Stimulated activated CD8-positive, alpha-beta memory T cell treated with anti-CD3 and anti-CD28 coated beads, Interleukin-12 subunit alpha, Interleukin-12 subunit beta, amount 100 ng/mL, for 4 hours (primary cell): ENCODE measurements at places on chromosomes 5 and 9.

- DNase-seq = no peak
Measured at GRCh38 chr5:118776755-118777154, 211.6 kb downstream of the DTWD2 start.

- no peak for DNase-seq
Measured at GRCh38 chr5:122315521-122315920, 3.5 kb downstream of the SNCAIP start.

GRCh38 chr9:2291980-2292704, 277.0 kb downstream of the SMARCA2 start:
- DNase-seq = no peak

DNA sequence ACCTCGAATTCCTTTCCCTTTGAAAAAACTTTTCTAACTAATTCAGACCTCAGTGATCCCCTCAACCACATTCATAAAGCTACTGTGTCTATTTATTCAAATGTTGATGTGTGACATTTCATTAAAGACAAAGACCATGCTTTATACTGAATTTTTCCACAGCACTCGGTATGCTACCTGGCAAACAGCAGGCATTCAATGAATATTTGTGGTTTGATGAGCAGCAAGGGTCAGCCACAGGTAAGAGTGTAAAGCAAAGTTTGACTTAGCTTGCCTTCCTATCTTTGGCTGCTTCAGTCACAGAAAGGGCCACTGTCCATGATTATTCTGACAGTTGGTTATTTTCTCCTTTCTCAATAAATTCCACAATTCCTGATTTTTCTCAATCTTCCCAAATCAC, 5.1 kb upstream of the CDC42SE2 start:
- no peak for DNase-seq

DNA sequence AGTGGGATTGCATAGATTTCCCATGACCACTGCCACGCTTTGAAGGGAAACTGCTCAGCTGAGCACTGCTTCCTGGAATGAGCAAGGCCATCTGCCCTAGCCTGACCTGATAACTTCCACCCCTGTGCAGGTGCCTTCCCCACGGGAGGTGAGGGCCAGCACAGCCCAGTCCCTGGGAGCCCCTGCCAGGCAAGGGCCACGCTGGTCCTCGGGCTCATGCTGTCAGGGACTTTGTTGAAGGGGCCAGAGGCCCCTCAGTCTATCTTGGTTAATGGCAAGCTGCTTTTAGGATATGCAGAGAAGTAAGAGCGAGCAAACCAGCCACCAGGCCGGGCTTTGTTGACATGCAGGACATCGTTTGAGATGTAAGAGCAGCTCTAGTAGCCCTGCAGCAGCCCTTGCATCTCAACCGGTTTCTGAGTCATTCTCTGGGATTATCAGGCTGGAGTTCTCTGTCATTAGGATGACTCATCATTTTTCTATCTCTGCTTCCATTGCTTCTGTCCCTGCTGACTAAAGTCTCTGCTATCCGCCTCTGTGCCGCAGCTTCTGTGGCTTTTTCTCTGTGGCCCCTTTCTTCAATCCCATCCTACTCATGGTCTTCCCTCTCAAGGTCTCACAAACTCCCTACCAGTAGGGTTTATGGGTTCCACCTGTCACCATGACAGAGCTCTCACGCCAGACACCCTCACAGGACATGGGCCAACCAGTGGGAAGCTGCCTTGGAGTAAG, 30.6 kb upstream of the IQGAP2 start:
- no peak for DNase-seq

- no peak for DNase-seq
Measured at GRCh38 chr9:108852079-108852478, 3.7 kb downstream of the ACTL7B start.

GRCh38 chr5:14900693-14901461, 29.3 kb upstream of the ANKH start:
- no peak for DNase-seq
